ENCODE measurements at places on chromosomes 6 and 20.
A peak's percentile ranks its signal among the peaks of the same experiment; 100 is the strongest.

DNA sequence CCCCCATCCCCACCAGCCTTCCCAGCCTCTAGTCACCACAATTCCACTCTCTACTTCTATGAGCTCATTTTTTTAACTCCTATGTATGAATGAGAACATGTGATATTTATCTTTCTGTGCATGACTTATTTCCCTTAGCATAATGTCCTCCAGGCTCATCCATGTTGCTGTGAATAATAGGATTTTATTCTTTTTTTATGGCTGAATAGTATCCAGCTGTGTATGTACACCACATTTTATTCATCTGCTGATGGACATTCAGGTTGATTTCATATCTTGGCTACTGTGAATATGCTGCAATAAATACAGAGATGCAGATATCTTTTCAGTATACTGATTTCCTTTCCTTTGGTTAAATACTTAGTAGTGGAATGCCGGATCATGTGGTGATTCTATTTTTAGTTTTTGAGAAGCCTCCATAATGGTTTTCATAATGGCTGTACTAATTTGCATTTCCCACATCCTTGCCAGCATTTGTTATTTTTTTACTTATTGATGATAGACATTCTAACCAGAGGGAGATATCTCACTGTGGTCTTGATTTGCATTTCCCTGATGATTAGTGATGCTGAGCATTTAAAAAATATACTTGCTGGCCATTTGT lies 194.9 kb downstream of the PACRG start:
- no peak for DNase-seq

GRCh38 chr6:50958148-50958697 lies 139.6 kb downstream of the TFAP2B start:
- DNase-seq: no peak

DNA sequence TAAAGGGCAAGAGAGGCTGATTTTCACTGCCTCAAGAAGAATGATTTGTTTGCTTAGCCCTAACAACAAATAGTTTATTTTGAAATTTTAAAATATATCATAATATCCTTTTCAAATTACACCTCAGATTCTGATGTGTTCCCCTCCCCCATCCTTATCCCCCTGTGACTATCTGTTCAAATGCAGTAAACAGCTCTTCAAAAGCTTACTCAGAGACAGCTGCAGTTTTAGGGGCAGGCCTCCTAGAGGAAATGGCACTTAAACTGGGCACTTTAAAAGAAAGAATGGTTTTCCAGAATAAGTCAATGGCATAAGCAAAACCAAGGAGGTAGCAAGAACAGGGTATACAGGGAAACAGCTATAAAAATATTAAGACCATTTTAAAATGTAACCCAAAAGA lies 118.6 kb upstream of the UST start:
- DNase-seq: no peak

GRCh38 chr20:50001784-50002311 lies 19.1 kb downstream of the SNAI1 start:
- DNase-seq: no peak

DNA sequence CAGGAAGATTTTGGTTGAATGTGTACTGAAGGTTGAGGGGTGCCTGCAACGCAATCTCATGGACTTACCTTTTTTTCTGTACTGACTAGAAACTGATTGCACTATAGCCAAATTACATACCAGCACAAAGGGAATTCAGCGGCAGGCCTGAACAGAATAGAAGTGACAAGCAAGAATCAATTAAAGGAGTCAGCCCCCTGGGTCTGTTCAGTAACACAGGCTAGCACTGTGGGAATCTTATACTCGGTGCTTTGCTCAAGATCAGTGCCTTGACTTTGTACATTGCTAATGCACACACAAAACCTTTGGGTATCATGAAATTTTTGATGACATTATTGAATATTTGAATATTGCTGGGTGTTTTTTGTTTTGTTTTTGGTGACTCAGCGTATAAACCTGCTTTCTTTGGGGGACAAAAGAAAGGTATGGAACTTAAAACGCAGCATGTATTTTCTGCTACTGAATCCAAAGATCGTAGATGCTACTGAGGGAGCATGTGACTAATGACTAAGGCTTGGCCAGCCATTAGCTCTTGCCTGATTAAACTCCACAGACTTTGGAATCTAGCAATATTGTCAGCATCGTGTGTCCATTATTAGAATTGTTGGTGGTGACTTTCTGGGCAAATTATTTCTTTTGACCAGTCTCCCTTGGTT lies 236.6 kb downstream of the ARID1B start:
- no peak for DNase-seq

- DNase-seq: no peak
Measured at GRCh38 chr6:39407446-39407993, 85.0 kb upstream of the KCNK16 start.

- no peak for DNase-seq
Measured at GRCh38 chr6:121201105-121201504, 133.2 kb downstream of the TBC1D32 start.

- DNase-seq: no peak
Measured at GRCh38 chr6:63149730-63150129, 61.5 kb upstream of the FKBP1C start.

GRCh38 chr20:44247586-44248409 lies 690 bp downstream of the GDAP1L1 start:
- no peak for DNase-seq

- DNase-seq: no peak
Measured at GRCh38 chr6:33672808-33673207, 38.7 kb downstream of the UQCC2 start.

- no peak for DNase-seq
Measured at GRCh38 chr6:7107578-7108195, at the start of gene RREB1. TSS of gene RREB1 (plus strand) at chr6:7107961. CDS start at chr6:7181912, 73,951 bp downstream.

DNA sequence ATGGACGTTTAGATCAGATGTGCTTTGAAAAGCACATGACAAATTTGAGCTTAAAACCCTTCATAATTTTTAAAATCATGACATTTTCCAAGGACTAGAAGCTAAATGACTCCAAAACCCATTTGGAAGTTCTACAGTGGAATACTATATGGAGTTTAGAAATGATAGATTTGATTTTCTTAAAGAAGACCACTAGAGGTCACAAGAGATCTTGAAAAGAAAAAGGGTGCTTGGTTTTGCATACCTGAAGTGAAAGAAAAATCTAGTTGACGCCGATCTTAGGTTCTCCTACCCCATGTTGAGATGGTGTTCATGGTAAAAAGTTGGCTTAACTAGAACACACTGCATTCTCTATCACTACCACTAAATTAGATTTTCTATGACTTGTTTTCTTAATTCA lies 31.5 kb downstream of the CFAP61 start:
- peak; percentile 67 for DNase-seq

All from NCI-H1417 treated with DMSO at 0.1 percent for 48 hours (cell line).